Stimulated activated CD8-positive, alpha-beta memory T cell treated with anti-CD3 and anti-CD28 coated beads, Interleukin-4, amount 100 ng/mL, for 48 hours (primary cell): ENCODE measurements at places on chromosomes 3 and 15.

DNA sequence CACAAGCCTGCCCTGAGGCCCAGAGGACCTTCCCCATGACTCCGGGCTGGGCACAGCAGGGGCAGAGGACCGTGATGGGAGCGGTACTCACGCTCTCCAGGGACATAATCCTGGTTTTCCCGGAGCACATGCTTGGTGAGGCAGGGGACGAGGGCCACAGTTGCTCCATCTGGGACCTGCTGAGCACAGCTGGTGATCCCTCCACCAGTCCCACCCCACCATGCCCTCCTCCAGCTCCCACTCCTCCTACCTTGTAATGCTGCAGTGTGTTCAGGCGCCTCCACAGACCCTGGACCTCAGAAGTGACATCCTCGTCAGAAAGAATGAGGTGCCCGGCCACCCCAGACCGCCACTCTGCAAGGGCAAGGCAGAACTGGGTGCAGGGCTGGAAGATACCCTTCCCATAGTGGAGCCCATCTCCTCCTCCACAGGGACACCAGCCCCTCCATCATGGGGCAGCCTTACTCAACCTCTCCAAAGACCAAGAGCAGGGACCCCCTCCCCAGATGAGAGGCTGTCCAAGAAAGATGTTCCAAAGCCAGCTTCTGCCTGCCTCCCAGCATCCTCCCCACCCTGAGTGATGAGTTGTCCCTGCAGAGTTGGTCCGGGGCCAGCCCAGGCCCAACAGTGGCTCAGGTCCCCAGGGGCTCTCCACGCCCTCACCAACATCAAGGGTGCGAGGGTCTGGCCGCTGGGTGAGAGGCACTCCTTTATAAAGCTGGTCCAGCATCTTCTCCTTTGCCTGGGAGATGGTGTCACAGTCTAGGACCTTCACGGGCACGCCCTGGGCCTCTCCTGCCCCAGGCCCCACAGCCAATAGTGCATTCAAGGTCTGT, 19.5 kb downstream of the PLXNB1 start:
- no peak for DNase-seq

DNA sequence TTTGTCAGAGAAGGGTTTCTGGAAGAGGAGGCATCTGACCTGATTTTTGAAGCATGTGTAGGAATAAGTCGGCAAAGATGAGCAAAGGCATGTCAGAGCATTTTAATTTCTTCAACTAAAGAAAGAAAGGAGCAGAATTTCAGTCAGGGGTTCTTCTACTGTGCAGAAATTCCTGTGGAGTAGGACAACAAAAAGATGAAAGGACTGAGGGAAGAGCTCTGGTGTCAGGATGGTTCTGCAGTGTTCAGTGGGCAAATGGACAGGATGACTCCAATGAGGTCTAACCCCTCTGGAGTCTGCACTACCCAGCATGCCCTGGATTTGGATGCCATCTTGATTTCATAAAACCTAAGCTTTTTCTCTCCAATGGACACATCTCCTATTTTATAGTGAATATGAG, 47.7 kb upstream of the SIAH2 start:
- no peak for DNase-seq

- DNase-seq = no peak
Observed at GRCh38 chr15:66692391-66692790, 9.6 kb upstream of the SMAD6 start.

GRCh38 chr3:70120357-70120966, 120.9 kb downstream of the SAMMSON start:
- DNase-seq = peak; percentile 83

DNA sequence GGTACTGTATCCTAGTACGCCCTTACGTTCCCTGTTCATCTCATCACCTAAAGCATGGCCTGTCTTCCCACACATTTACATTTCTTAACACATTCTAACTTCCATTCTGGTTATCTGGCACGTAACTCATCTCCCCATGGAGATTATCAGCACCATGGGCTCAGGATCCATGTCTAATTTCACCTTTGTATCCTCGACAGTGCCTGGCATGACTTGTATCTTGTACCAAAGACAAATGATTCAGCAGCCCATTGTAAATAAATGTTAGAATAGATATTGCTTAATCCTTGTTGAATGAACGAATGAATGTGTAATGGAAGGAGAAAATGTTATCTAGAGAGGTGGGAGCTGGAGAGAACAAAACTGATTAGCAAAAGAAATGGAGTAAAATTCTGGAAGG, 69.7 kb upstream of the TPM1 start:
- no peak for DNase-seq

- DNase-seq = no peak
Observed at GRCh38 chr3:100581650-100582049, 27.8 kb upstream of the ADGRG7 start.

DNA sequence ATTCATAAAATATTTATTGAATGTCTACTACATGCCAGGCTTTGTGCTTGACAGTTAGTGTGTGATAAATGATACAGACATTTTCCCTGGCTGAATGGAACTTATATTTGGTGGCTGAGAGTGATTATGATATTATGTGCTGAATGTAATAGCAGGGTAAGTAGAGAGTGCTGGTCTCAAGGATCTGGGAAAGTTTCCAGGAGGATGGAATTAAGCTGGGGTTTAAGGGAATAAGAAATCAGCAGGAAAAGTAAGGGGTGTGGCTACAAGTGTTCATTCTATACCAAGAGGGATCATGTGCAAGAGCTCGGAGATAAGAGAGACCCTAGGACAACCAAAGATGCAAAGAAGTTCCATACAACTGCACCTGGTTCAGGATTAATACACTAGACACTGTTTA, 500.1 kb upstream of the CFAP20DC start:
- no peak for DNase-seq

DNA sequence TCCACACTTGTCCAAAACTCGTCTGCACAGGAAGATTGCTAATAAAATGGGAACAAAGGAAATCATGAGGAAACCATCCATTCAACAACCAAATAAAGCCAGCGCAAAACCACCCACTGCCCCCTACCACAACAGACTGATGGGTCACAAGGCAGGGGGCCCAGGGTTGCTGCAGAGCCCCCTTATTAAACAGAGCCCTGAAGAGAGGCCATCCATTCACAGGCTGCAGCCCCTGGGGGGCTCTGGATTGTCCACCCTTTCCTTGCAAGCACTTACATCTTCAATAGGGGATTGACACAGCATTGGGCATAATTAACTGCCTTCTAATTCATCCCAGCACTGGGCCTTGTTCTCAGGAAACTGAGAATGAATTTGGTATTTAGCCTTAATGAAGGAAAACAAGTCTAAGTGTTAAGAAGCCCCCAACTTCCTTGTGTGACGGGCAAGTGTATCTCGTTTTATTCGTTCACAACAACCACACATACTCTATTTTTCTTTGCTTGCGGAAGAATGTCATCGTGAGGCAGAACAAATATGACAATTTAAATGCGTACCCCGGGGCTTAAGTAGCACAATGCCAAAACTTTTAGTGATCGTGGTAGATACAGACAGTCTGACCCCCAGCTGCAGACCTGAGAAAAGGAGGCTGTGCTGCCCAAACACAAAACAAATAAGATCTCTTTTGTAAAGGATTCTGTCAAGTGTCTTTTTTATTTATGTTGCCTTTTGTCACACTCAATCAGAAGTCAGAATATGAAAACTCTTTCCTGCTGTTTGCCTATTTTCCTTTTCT, 144.0 kb downstream of the SEMA6D start:
- no peak for DNase-seq

- no peak for DNase-seq
Observed at GRCh38 chr3:177447938-177448337, 250.7 kb upstream of the TBL1XR1 start.

- DNase-seq = no peak
Observed at GRCh38 chr15:77983091-77983707, 94.3 kb downstream of the TBC1D2B start.
